ENCODE measurements at places on chromosomes 11 and 22.
A peak's percentile ranks its signal among the peaks of the same experiment; 100 is the strongest.

DNA sequence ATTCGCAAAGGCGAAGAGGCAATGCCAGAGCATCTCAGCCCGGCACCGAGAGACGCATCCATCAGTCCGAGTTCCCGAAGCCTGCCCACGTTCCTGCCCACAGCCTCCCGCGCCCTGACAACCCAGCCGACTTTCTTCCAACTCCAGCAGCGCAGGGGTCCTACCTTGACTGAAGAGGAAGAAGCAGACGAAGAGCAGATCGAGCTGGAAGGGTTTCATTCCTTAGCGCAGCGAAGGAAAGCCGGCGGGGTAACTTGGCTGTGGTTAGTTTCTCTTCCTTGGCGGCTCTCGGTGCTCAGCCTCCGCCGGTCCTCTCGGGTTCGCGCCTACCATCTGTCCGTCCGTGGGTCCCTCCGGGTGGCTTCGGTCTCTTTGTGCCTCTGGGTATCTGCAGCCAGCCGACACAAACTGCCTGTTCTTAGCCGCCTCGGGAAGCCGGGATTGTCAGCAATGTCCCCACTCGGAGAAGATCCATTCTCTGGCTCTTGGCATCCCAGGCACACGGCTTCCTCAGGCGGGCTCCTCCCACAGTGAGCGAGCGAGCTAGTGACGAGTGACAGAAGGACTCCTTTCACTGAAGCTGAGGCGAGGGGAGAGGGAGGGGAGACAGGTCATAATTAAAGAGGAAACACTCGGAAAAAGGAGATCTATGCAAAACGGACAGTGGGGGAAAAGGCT is at the start of gene KIRREL3:
KIRREL3 (minus strand) TSS at position 480 of the 678 bp plus-strand sequence.
- peak; percentile 84 for DNase-seq

- DNase-seq = no peak
Observed at GRCh38 chr22:38924347-38924952, 33.0 kb upstream of the APOBEC3A start.

DNA sequence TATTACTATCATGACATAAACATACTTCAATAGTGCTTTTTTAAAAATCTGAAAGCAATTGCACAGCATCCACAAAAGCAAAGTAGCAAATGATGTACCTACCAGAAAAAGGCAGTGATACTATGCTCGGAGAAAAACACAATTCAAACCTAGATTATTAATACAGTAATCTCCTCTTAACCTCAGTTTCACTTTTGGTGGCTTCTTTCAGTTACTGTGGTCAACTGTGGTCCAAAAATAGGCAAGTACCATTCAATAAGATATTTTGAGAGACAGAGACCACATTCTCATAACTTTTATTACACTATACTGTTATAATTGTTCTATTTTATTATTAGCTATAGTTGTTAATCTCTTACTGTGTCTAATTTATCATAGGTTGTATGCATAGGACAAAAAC is 20.8 kb downstream of the KCNA4 start:
- no peak for DNase-seq

GRCh38 chr11:115153135-115153534 is 351.1 kb downstream of the CADM1 start:
- no peak for DNase-seq

DNA sequence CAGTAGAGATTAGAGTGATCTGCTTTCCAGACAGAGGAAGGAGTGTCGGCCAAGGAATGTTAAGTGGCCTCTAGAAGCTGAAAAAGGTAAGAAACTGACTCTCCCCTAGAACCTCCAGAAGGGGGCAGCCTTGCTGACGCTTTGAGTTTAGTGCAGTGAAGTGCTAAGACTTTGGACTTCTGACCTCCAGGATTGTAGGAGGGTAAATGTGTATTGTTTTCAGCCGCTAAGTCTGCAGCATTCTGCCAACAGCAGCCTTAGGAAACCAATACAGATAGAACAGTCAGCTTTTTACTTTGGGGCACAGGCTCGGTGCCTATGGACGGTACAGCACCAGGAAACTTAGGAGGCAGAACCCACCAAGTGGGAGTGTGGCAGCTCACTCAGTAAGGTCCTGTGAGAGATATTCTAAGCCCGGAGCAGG is 3.6 kb upstream of the TBC1D22A start:
- no peak for DNase-seq

DNA sequence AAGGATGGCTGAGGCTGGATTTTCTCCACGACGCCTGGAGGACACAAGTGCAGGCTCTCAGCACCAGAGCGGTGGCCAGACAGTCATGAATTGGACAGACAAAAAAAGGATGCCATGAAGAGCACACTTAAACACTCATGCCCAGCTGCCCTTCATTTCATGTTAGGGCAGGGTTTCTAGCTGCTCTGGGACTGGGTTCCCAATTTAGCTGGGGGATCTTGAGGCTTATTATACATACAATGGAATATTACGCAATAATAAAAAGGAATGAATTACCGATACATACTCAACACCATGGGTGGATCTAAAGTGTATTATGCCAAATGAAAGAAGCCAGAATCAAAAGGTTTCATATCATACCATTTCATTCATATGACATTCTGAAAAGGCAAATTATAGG is 512.1 kb upstream of the LRRC4C start:
- no peak for DNase-seq

DNA sequence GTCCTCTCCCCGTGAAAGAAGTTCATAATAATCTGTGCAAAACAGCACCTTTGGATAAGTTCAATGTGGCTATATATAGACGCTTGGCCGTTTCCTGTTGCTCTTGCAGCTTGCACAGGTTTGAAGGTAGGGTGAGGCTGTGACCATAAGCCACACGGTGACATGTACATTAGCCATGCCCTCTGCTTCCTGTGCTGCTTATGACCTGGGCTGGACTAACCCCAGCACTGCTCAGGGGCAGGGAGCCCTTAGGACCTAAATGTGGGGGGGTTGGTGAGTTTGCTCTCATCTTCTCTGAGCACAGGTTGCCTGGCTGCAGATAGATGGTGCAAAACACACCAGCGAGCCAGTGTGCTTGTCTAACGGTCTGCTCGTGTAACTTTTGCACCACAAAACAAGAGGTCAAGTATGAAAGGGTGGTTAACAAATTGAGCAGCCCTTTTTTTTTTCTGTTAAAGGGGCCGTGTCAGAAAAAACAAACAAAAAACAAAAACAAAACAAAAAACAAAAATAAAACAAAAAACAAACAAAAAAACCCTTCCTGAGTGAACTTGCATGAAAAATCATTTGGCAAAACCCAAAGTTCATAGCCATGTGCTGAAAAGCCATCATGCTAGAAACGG is 37.3 kb downstream of the FLI1 start:
- DNase-seq = no peak

DNA sequence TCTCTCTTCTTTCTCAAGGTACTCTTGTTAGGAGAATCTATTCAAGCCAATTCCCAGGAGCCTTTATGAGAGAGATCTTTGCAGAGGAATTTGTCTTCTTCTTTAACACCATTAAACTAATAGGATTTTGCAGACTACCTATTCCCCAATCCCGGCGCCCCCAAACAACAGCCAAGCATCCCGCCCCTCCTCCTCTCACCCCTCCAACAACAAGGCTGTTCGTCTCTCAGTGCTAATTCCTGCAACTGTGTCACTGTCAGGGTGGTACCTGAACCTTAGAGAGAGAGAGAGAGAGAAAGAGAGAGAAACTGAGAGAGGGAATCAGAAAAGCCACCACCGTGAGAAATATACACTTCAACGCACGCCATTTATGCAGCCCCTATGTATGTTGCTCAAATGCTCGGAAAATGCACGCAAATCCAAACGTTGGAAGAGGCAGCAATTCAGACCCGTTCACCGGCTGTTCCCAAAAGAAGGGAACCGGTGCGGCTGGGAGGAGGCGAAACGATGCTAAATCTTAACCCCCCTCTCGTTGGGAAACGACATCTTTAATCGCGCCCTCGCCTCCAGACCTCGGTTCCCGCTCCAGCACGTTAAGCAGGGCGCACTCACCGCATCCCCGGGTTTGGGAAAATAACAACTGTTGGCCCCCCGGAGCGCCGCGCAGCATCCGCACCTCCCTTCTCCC is 961 bp downstream of the KCNA4 start:
- peak; percentile 59 for DNase-seq

DNA sequence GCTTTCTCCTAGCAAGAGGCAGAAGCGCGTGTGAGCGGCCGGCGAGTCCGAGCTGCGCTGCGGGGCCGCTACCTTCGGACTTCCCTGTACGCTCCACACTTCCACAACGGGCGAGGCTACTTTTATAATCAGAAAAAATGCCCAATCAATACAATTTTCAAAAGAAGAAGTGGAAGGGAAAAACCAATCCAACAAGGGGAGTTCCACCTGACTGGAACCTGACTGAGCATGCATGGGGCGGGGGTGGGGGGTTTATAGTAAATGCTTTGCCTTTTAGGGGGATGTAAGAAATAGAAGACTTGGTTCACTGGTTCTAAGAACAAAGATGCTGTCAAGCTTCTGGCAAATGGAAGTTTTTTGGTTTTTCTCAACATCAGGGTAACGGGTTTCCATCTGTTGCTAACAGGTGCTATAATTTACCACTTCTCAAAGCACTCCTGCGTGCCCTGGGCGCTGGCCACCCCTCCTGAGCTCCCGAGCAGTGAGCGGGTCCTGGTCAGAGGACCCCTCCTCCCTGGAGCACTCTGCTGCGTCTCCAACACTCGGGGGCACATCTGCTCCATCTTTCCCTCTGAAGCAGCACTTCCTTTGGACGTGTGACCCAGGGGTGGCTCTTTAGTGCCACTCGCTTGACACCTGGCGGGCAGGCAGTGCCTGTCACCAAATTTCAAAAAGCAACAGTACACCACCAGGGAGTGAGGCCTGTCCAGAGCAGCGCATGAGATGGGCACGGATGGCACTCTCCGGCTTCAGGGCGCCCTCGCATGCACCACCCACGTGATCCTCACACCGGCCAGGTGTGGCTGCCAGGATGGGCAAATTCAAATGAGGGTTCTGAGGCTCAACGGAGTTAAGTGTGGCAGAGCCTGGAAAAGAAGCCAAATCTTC is 21.6 kb upstream of the BID start:
- no peak for DNase-seq

GRCh38 chr11:68362801-68363379 is 50.5 kb downstream of the LRP5 start:
- DNase-seq = no peak

- DNase-seq = no peak
Observed at GRCh38 chr11:88292171-88292843, 45.2 kb downstream of the CTSC start.

GRCh38 chr11:64585150-64585549 is 5.9 kb upstream of the SLC22A12 start:
- DNase-seq = no peak

GRCh38 chr11:2103668-2104523 is 35.3 kb downstream of the IGF2 start:
- no peak for DNase-seq

Data from retina (tissue), 1 donor.